ENCODE measurements at places on chromosomes 1 and 21. TPM values are rescaled to one million over a fixed set of nuclear protein-coding genes. Genes with fewer than 3 reads are reported as not detected.

GRCh38 chr1:210841926-210842625, 291.9 kb downstream of the KCNH1 start:
- H3K27ac ChIP-seq: no peak overlapping the region
- no peaks in the 10 kb centered on the region for H3K27me3 ChIP-seq
- DNase-seq: no peak
- H3K36me3 ChIP-seq: no peaks in the 10 kb centered on the region
- no peak overlapping the region for H3K4me3 ChIP-seq
- H3K4me1 ChIP-seq: no peaks in the 10 kb centered on the region

GRCh38 chr1:38538834-38539233, 320.7 kb downstream of the RRAGC start:
- H3K27ac ChIP-seq: no peak overlapping the region
- H3K4me3 ChIP-seq: no peak overlapping the region
- DNase-seq: no peak
- no peaks in the 10 kb centered on the region for H3K36me3 ChIP-seq

GRCh38 chr1:12411747-12412146, 181.9 kb downstream of the VPS13D start:
- no peak overlapping the region for H3K4me3 ChIP-seq
- peaks cover 28% of the 10 kb centered on the region for H3K4me1 ChIP-seq
- no peak for DNase-seq
- peaks cover 2% of the 10 kb centered on the region for H3K36me3 ChIP-seq
- H3K27ac ChIP-seq: no peak overlapping the region
- H3K27me3 ChIP-seq: no peaks in the 10 kb centered on the region

DNA sequence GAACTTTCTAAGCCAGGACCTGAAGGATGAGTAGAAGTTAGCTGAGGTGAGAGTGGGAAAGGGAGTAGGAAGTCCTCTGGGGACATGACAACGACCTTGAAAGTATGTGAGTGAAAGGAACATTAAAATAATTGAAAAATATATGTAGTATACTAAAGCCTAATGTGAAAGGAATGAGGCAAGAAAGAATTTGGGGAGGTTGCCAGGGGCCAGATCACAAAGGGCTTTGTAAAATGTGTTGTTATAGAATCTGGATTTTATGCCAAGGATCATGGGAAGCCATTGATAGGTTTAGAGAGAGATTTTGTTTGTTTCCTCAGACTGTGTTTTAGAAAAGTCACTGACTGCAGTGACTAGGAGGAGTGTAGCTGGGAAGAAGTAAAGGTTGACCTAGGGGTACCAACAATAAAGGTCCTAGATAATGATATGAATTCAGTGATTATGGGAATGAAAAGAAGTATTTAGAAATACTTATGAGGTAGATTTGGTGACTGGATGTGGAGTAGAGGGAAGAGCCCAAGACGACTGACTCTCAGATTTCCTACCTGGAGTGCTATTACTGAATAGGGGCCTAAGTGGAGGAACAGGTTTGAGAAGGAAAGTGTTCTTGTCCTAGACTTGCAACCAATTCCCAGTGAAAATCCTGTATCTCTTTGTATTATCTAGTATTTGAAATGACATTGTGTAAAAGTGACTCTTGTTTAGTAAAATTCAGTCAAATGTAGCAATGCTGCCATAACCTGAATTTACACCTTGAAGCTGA, 179.8 kb downstream of the PHTF1 start:
- no peaks in the 10 kb centered on the region for H3K36me3 ChIP-seq
- no peak overlapping the region for H3K27ac ChIP-seq
- no peak overlapping the region for H3K4me3 ChIP-seq
- no peaks in the 10 kb centered on the region for H3K27me3 ChIP-seq

- no peaks in the 10 kb centered on the region for H3K36me3 ChIP-seq
- no peak overlapping the region for H3K27ac ChIP-seq
- no peaks in the 10 kb centered on the region for H3K27me3 ChIP-seq
Measured at GRCh38 chr1:229848752-229849677, 218.0 kb upstream of the GALNT2 start.

Gene TMEM269
- not detected for total RNA-seq

DNA sequence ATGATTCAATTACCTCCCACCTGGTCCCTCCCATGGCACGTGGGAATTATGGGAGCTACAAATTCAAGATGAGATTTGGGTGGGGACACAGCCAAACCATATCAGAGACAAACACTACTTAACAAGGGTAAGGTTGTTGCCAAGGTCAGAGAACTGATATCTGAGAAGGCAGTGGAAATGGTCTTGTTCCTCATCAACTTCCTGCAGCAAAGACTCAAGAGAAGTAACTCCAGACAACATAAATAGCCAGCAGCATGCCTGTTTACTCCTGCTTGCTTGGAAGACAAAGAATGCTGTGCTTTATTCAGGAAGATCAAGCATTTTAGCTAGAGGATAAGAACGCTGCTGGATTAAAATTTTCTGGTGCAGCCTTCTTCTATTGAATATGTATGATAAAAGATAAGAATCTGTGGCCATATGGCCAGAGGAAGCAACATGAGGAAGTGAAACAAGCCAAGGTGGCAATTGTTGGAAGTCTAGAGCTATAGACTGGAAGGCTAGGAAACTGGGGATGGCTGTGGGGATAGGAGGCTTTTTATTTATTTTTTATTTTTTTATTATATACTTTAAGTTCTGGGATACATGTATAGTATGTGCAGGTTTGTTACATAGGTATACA, 36.4 kb downstream of the DDAH1 start:
- DNase-seq: no peak
- H3K4me3 ChIP-seq: no peak overlapping the region
- no peak overlapping the region for H3K27ac ChIP-seq

GRCh38 chr1:940107-941014, 16.6 kb downstream of the SAMD11 start:
- peaks cover 48% of the 10 kb centered on the region for H3K4me1 ChIP-seq
- H3K27ac ChIP-seq: peak overlapping the region; percentile 64
- peak overlapping the region; percentile 49 for H3K4me3 ChIP-seq
- H3K36me3 ChIP-seq: peaks cover 10% of the 10 kb centered on the region

Gene HAX1
- 109 TPM for total RNA-seq

DNA sequence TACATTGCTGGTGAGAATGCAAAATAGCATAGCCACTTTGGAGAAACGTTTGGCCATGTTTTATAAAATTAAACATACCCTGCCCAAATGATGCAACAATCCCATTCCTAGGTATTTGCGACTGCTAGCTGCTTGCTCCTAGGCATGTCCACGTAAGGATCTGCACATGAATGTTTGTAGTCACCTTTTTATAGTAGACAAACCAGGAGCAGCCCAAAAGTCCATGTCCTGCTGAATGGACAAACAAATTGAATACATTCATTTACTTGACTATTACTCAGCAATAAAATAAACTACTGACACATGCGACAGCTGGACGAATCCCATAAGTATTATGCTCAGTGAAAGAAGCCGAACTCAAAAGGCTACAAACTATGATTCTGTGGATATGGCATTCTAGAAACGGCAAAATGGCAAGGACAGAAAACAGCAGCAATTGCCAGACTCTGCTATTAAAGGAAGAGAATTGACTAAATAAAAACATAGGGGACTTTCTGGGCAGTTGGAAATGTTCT, 161.9 kb upstream of the GALNT2 start:
- no peak for DNase-seq
- H3K36me3 ChIP-seq: no peaks in the 10 kb centered on the region
- H3K27me3 ChIP-seq: no peaks in the 10 kb centered on the region

- H3K27ac ChIP-seq: no peak overlapping the region
- H3K27me3 ChIP-seq: no peaks in the 10 kb centered on the region
- peaks cover 50% of the 10 kb centered on the region for H3K4me1 ChIP-seq
- no peak overlapping the region for H3K4me3 ChIP-seq
Measured at GRCh38 chr1:61271412-61271789, 189.0 kb downstream of the NFIA start.

- H3K27ac ChIP-seq: no peak overlapping the region
- no peaks in the 10 kb centered on the region for H3K36me3 ChIP-seq
- H3K4me1 ChIP-seq: no peaks in the 10 kb centered on the region
- H3K27me3 ChIP-seq: no peaks in the 10 kb centered on the region
- H3K4me3 ChIP-seq: no peak overlapping the region
- no peak for DNase-seq
Measured at GRCh38 chr1:217881131-217881543, 250.0 kb downstream of the SPATA17 start.

- no peak overlapping the region for H3K4me3 ChIP-seq
- no peaks in the 10 kb centered on the region for H3K4me1 ChIP-seq
- no peaks in the 10 kb centered on the region for H3K36me3 ChIP-seq
- no peaks in the 10 kb centered on the region for H3K27me3 ChIP-seq
- H3K27ac ChIP-seq: no peak overlapping the region
- DNase-seq: no peak
Measured at GRCh38 chr1:14699620-14700019, 101.1 kb downstream of the KAZN start.

Gene SYTL1
- 0.54 TPM for total RNA-seq

GRCh38 chr1:39894884-39895495, 6.7 kb downstream of the MYCL start:
- H3K27ac ChIP-seq: no peak overlapping the region
- H3K4me1 ChIP-seq: peaks cover 12% of the 10 kb centered on the region
- H3K27me3 ChIP-seq: no peaks in the 10 kb centered on the region
- no peaks in the 10 kb centered on the region for H3K36me3 ChIP-seq
- no peak for DNase-seq

Data from sigmoid colon (tissue), 7 donors.